ENCODE measurements at places on chromosomes 2 and 18.

- DNase-seq, result peak; percentile 59
These were observed 10.1 kb downstream of the IWS1 start for GRCh38 chr2:127516041-127516762.

GRCh38 chr2:117686699-117687098, 127.8 kb upstream of the DDX18 start:
- no peak for DNase-seq

- no peak for DNase-seq
These were observed 241.1 kb downstream of the SMAD2 start for GRCh38 chr18:47689371-47689770.

- no peak for DNase-seq
These were observed 45.7 kb upstream of the HPCAL1 start for GRCh38 chr2:10257036-10257435.

DNA sequence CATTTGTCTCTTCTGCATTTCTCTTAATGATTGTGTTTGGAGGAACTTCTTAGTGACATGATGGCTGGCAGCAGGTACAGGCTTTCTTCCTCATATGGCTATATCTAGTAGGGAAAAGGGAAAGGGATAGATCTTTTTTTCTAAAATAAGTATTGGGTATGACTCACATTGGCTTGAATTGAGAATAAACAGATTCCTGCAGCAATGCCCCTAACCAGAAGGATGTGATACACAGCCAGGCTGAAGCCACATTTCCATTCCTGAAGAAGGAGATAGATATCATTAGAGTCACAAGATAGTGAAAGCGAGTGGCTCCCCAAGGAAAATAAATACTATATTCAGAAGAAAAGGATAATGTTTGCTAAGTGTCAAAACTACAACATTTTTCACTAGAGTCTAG, 61.1 kb downstream of the VWC2L start:
- no peak for DNase-seq

- DNase-seq, result no peak
These were observed 4.0 kb downstream of the TEKT4 start for GRCh38 chr2:94875064-94875819.

DNA sequence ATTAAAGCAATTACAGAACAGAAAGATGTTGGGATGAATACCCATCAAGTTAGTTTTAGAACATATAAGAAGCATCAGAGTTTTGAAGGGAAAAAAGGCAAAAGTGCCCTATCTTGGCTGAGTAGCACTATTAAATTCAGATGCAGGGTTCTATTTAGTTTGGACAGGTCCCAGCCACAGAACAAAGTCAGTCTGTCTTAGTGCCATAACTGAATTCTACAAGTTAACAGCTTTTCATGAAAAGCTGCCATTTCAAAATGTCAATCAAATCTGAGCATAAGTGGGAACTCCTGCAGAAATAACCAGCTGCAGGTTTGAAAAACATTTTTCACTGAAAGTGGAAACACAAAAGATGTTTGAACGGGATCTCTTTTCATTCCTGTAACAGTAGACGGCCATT, 160.4 kb downstream of the SRBD1 start:
- no peak for DNase-seq

- no peak for DNase-seq
These were observed 214.0 kb downstream of the CYP26B1 start for GRCh38 chr2:71933467-71934319.

DNA sequence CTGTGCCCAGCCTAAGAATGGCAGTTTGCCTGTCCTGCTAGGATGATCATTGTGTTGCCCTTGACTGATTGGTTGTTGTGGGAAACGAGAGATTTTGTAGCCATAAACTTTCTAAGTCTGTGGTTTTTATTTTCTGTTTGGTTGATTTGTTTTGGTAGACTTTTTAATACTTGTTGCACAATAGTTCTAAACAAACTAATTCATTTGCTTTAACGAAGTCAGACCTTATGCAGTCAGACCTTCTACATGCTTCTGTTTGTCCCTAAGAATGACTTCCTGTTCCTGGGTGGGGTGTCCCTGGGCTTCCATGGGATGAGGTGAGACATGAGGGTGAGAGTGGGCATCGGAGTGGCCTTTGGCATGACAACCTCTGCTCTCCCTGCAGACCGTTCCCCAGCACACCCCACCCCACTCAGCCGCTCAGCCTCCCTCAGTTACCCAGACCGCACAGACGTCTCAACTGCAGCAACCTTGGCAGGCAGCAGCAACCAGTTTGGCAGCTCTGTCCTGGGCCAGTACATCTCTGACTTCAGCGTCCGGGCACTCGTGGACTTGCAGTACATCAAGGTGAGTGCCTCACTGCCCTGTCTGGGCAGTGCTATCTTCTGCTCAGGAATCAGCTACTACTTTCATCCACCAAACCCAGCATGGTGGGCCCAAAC, 7.8 kb upstream of the CNNM3 start:
- DNase-seq, result no peak

- DNase-seq, result no peak
These were observed 3.9 kb downstream of the MAPRE2 start for GRCh38 chr18:35045121-35045520.

GRCh38 chr2:70160545-70160944, 30.3 kb downstream of the C2orf42 start:
- no peak for DNase-seq

DNA sequence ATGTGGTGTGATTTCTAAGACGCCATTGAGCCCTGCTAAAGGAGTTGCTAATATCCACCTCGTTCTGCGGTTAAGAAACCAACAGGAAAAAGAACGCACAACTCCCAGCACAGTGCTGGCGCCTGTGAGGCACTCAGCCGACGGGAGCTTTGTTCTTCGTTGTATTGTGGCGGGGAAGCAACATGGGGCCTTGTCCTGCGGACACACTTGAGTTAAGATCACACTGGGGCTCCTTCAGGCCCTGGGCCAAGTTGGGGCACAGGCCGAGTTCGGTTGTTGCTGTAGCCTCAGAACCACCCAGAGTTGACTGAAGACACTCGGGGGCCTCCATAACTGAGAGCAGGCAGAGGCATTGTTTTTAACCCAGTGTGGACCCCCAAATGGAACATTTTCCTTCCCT, 30.6 kb upstream of the CD8A start:
- no peak for DNase-seq

- no peak for DNase-seq
These were observed 258.0 kb upstream of the NRP2 start for GRCh38 chr2:205424326-205424725.

DNA sequence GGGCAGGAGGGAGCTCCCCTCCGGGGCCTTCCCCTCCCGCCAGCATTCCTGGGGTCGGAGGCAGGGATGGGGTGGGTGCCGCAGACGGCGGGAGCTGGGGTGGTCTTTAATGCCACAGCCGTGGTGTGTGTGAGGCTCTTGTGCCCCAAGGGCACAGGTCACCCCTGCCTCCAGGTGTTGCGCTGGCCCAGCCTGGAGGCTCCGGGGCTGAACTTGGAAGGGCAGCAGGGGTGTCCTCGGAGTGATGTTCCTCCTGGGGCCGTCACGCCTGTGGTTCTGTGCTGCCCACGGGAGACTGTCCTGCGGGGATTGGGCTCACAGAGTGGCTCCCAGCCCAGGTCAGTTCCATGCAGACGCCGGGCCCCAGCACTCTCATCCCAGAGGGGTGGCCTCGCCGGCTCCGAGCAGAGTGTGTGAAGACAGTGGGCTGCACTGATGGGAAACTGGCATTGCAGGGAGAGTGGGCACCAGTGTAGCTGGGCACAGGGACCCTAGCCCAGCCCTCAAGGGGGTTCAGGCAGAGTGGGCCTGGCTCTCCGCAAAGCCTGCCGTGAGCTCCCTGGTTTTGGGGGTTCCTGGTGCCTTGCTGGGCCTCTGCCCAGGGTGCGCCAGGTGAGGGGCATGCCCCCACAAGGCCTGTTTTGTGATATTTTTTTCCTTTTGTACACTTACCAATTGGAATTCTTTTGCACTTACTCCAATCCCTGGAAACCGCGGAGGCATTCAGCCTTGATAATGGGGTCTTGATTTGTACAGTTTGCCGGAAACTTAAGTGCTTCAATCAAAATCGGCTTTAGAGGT, 56.7 kb downstream of the NFATC1 start:
- no peak for DNase-seq

DNA sequence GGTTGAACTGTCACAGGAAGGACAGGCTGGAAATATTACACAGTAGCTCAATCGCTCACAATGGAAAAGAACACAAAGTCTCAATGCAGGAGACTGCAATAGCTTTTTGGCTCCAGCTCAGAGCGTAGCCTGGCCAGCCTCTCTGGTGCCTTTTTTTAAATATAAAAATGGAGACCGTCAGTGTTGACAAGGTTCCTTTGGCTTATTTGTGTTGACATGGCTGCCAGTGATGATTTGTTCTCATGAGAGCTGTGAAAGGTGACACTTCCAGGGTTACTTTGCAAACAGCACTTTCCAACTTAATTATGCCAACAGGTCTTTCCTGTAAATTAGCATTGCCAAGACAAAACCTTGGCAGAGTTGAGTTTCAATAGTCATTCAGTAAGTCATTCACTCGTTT, 70.8 kb downstream of the KCNE4 start:
- no peak for DNase-seq

DNA sequence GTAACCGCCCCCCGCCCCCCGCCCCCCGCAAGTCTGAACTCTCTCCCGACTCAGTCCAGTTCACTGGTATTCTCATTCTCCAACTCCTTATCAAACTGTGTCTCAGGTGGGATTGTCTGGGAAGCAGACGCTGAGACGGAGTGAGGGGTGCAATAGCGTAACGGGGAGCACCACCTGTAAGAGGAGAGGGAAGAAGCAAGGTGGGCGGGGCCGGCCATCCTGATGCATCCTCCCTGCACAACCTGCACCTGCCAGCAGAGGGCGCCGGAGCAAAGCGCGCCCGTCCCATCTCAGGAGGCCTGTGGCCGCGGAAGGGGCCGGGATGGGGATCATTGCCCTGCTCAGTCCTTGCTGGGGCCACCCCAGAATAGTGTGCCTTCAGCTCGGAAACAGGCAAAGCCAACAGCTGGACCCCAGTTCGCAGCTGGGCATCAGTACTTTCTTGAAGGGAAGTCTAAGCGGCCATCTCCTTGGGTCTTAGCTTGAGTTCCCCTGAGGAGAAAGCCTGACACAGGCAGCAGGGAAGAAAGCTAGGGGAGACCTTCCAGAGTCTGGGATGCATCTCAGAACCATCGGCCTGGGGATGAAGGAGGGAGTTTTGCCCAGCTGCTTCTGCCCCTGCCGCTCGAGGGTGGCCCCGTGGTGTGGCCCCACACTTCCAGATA, 208.0 kb downstream of the TFCP2L1 start:
- no peak for DNase-seq

DNA sequence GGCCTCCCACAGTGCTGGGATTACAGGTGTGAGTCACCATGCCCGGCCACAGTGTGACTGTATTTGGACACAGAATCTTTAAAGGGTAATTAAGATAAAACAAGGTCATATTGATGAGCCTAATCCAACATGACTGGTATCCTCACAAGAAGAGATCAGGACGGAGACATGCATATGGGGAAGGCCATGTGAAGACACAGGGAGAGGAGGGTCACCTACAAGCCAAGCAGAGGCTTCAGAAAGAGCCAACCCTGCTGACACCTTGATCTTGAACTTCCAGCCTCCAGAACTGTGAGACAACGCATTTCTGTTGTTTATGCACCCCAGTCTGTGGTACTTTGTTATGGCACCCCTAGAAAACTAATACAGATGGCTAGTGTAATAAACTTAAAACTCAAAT, 72.4 kb downstream of the REV1 start:
- no peak for DNase-seq

- no peak for DNase-seq
These were observed 68.2 kb downstream of the MAIP1 start for GRCh38 chr2:200023570-200023969.

GRCh38 chr2:171308280-171309054, 125.3 kb downstream of the METTL8 start:
- DNase-seq, result no peak

DNA sequence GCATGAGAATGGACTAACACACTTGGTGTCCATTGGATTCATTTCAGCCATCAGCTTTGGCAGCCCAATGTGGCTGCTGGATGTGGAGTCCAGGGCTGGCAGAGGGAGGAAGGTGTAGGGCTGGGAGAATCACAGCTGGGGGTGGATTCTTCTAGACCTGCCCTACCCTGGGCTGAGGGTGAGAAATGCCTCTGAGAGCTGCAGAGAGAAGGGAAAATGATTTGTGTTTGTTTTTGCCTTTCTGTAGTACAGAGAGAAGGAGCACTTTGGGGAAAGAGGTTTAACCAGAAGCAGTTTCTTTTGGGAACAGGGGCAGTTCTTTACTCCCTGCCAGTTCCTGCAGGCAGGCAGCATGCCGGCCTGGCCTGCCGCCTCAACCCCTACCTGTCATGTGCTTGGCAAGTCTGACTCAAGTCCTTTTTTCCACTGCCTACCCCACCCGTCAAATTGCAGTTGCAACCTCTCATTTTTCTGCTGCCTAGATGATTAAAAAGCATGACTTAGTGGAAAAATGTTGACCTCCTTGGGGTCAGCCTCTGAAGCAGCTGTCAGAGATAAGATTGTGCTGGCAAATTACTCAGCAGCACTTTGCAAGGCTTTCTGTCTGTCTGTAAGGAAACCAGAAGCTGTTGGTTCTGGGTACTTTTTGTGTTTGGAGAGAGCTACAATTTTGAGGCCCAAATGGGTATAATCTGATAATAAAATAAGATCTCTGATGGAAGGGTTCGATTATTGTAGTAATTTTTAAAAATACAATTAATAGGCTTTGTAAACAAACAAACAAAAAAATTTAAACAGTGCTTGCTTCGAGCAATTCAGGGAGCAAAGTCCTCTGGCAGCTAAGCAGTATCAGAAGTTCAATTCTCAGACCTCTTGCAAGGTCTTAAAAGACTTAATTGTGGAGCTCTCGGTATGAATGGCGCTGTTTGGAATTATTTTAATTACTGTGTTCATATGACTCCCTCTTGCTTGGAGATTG, 21.7 kb downstream of the LBH start:
- DNase-seq, result peak; percentile 45

DNA sequence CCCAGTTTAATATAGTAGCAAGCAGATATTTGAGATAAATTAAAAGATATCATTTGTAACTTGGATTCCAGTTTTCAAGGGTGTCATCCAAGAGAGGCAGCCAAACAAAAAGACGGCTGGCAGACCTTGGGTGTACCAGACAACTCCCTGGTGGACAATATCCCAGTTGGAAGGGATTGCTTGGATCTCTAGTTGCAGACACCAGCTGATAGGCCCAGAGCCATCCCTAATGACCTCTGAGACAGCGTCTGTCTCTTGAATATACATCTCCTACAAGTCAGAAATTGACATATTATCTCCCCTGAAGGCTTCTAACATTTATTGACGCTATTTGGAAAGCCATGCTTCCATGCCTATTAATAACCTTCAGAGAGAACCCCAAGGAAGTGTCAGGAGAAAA, 67.7 kb downstream of the ACVR1 start:
- no peak for DNase-seq

DNA sequence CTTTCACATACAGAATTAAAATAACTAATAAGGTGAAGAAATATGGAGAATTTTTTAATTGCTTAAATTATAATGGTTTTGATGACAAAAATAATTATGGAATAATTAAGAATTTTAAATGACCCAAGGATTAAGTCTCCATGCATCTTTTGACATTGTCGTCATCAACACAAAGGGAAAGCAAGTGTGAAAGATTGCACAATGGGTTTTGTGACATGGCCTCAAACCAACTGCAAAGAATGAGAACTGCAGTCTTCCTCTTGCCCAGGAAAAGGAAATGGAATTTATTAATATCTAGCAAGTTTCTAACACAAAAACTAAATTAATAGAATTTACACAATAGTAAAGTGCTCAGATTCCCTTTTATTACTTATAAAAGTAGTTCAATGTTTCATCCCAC, 329.1 kb upstream of the PKDCC start:
- DNase-seq, result no peak

Measured in muscle of arm (tissue), 14 donors.